ENCODE measurements at places on chromosomes 1 and 21. TPM values are rescaled to one million over a fixed set of nuclear protein-coding genes. Genes with fewer than 3 reads are reported as not detected.

The OR2AJ1 gene
- not detected for total RNA-seq

The COL6A1 gene
- 54.8 TPM for total RNA-seq

The FCGR2B gene
- 8.8 TPM for total RNA-seq

DNA sequence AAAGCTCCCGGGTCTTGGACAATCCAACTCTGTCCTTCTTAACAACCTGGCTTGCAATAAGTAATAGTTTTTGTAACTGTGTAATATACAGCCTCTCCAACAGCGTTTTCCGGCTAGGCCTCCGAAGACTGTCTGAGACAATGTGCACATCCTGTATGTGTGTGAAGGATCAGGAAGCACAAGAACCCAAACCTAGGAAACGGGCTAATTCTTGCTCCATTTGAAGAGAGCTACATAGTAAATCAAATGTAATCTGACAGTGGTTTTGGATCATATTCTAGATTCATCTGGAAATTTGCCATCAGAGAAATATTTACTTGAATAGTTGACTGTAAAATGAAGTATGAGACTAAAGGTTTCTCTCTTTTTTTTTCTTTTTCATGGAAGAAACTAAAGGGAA lies 1.2 kb downstream of the GPR52 start:
- no peak for DNase-seq

GRCh38 chr1:3244927-3245315 lies 175.9 kb downstream of the PRDM16 start:
- DNase-seq: no peak

DNA sequence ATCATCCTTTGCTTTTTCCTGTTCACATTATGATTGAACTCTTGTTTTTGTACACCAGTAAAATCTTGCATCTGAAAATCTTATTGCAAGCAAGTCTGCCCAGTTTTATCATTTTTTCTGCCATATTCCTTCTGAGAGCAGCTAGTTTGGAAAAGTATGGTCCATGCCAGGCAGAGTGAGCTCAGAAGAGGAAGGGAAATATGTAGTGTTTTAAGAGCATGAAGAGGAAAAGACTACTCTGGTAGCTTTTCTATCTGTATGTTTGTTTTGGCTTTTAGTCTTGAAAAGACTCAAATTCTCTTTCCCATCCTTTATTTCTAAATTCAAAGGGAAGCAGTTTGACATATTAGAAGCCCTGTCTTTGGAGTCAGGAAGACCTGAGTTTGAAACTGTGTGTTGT lies 125.8 kb downstream of the NFIA start:
- DNase-seq: no peak

DNA sequence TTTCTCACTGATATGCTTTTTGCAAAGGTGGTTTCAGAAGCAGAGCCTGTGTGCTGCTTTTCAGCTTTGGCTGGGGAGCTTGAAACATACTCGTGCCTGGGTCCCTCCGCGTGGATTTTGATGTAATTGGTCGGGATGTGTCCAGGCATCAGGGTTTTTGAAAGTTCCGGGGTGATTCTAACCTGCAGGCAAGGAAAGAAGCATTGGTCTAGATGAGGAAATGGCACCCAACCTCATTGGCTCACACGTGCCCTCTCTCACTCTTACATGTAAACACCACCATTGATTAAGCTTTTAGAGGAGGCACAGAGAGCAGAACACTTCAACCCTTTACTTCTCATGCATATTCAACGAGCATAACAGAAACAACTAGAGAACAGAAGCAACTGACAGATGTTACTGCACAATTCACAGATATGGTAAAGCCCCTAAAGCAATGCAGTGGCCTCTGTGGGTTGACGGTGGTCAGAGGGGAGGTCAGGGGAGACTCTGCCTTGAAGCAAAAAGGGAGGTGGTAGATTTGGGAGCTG lies 112.1 kb downstream of the TLR5 start:
- DNase-seq: no peak

DNA sequence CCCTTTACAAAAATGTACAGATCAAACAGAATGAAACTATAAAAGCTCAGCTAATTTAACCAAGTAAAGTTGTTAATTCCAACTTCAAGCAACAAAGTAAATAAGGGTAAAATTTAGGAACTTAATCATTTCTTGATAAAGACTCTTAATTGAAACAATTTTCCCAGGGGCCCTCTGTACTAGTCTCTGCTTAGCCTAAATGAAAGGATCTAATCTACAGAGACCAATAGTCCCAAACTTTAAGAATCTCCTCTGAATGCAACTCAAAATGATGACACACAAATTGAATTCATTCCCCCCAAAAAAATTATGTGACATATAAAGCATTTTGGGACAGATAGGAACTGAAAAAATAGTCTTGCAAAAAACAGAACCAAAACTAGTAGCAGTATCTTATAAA lies 16.6 kb downstream of the EYA3 start:
- no peak for DNase-seq

GRCh38 chr1:89907727-89908212 lies 86.9 kb downstream of the LRRC8D start:
- no peak for DNase-seq

DNA sequence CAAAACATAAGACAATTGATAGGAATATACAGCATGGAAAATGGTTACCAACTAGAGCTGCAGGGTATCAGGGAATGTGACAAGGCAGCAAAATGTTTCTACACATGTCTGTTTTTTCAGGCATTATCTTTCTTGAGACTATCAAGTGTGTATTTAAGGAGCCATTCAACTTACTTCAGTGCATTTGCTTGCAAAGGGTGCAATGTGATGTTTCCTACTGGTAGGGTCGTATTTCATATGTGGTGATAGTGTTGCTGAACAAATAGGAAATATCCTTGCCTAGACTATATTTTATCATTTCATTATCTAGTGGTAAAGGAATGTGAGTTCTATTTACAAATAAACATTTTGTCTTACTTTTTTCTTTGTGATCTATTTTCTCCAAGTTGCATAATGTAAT lies 42.4 kb downstream of the PTPRC start:
- DNase-seq: no peak

GRCh38 chr1:35269201-35269988 lies 886 bp downstream of the ZMYM4 start:
- no peak for DNase-seq

DNA sequence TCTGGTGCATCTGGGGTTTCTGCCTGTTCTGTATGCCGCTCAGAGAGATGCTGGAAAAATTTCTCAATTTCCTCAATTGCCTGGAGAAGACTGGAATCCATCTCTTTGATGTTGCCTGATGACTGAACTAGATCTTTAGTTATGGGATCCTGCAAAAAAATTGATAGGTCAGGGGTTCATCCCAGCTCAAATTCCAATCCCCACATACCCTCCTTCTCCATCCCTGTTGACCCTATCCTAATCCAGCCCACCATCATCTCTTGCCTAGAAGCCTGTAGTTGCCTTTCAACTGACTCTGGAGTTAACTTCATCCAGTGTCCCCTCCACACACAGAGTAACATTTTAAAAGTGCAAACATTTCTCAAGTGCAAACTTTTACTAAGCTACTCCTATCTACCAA lies at the start of gene KLF18:
KLF18 (minus strand) TSS at position 101 of the 400 bp plus-strand sequence; CDS start at position 101, 0 bp downstream.
- no peak for DNase-seq
